ENCODE measurements at places on chromosomes 4 and X.

DNA sequence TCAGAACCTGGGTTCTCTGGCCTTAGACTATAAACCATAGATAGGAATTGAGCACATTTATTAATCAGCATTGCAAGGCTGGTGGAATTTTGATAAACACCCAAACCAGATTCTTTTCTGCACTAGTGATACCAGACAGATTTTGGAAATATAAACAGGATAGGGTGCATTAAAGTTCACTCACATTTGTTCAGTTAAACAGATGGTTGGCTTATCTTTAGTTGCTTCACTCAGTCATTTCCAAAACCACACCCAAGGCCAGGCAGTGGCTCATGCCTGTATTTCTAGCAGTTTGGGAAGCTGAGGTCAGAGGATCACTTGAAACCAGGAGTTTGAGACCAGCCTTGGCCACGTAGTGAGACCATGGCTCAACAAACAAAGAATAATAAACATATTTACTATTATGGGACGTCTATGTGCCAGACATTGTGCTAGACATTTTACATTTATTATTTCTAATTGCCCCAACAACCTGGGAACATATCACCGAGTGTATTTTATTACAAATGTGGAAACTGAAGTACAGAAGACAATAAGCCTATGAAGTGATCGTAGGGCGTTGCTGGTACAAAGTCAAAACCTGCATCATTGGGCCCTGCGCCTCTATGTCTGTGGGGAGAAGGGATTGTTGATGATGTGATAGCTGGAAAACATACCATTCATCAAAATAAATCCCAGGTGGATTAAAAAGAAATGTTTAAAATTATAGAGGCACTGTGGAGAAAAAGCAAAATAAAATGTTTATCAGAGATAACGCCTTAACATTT lies 15.0 kb downstream of the ADD1 start:
- no peak for DNase-seq

- no peak for DNase-seq
Observed at GRCh38 chr4:138406876-138407275, 164.7 kb upstream of the SLC7A11 start.

DNA sequence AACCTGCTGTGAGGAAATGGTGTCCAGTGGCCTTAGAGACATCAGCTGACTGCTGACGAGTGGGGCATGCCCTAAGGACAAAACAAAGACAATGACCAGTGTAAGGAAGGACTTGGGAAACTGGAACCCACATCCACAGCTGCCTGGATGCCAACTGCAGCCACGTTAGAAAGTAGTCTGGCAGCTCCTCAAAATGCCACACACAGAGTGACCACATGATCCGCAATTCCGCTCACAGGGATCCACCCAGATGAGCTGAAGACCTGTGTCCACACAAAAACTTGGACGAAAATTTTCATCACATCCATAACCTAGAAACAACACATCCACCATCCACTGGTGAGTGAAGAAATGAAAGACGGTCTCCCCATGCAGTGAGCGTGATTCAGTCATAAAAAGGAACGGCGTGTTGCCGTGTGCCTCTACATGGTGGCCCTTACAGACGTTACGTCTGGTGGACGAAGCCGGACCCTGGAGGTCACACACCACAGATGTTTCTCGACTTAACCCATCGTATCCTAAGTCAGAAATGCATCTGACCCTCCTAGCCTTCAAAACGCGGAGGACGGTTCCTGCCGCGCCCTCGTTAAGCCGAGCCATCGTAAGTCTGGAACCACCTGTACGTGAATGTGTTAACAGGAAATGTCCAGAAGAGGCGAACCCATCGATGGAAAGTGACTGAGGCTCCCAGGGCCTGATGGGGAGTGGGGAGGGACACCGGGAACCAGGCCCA lies 40.6 kb upstream of the MXD4 start:
- DNase-seq: no peak

DNA sequence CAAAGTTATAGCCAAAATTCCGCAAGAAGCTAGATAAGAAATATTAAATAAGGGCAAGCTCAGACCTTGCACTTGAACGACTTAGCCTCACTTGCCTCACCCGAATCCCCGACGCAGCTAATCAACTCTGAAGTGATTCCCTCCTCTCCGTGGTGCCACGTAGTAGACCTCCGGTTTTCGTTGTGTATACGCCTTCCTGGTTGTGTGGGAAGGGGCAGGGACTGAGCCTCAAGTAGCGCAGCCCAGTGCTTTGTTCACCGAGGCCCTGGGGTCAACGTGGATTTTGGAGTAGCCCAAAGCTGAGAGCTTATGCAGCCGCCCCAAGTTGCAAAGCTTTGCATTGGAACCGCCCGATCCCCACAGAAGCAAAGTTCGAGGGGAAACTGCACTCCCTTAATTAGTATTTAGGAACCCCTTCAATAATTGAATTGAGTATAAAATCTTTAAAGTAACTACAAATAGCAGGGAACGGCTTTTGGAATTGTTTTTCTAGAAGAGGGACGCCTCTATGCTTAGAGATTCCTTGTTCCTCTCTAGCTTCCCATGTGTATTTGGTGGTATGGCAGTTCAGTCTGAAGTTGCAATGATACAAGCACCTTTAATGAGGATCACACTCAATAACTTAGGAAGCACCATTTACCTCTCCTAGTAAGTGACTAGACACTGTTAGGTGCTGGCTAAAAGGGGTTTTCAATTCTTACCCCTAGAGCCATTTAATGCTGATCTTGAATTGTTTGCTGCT lies 55.7 kb downstream of the LINC00632 start:
- DNase-seq: no peak

GRCh38 chrX:73447311-73447794 lies 500 bp downstream of the CDX4 start:
- no peak for DNase-seq

DNA sequence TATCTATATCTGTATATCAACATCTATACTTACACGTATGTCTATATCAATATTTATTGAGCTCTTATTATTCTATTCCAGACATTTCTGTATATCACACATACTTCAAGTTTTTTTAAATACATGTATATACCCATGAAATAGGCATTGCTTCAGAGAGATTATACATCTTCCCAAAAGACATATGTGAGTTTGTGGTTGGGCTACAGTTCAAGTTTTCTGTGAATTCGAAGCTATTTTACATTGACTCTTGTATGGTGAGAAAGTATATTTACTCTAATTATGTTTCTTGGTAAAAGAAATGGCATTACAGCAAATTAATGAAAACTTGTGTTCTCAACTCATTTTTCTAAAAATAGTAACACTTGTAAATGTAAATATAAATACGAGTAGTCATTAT lies 46.8 kb upstream of the CTSO start:
- no peak for DNase-seq

DNA sequence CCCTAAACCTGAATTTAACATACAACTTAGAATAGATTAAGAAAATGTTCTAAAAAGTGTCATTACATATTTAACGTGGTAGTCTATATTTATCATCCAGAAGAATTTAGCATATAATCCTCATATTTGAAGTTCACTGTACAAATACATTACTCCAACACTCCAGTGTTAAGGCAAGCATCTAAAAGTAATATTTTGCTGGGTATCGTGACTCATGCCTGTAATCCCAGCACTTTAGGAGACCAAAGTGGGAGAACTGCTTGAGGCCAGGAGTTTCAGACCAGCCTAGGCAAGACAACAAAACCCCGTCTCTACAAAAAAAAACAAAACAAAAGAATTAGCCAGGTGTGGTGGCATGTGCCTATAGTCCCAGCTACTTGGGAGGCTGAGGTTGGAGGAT lies 24.8 kb downstream of the LRBA start:
- DNase-seq: no peak

- DNase-seq: no peak
Observed at GRCh38 chrX:71941145-71941544, 30.5 kb downstream of the NHSL2 start.

DNA sequence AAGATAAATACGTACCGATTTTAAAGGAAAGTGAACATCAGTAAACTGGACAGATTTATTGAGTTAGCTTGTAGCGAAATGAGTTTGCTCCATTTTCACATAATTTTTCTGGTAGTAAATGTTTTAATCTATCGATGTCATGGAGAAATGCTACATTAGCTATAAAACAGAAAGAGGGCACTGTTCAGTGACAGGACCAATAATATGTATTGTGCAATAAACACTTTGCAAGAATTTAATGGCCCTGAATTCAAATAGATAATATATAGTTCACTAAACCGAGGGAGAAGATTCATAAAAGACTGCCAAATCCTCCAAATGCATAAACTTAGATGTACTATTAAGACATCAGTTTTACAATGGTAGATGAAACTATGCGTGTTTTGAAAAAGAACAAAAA lies 516.3 kb downstream of the ADGRL3 start:
- DNase-seq: no peak

DNA sequence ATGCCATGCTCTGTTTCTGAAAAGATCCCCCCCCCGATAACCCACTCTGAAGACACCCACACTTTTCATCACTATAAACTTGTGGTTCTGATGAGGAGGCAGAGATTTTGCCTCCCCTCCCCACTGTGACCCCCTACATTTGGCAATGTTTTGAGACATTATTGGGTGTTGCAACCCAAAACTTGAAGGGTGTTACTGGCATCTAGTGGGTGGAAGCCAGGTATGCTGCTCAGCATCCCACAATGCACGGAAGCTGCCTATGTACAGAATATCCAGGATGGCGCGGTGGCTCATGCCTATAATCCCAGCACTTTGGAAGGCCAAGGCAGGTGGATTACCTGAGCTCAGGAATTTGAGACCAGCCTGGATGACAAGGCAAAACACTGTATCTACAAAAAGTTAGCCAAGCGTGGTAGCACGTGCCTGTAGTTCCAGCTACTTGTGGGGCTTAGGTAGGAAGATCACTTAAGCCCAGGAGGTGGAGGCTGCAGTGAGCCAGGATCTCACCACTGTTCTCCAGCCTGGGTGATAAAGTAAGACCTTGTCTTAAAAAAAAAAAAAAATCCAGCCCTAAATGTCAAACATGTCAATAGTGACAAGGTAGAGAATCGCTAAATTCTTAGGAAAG lies 87.3 kb downstream of the SCD5 start:
- DNase-seq: no peak

DNA sequence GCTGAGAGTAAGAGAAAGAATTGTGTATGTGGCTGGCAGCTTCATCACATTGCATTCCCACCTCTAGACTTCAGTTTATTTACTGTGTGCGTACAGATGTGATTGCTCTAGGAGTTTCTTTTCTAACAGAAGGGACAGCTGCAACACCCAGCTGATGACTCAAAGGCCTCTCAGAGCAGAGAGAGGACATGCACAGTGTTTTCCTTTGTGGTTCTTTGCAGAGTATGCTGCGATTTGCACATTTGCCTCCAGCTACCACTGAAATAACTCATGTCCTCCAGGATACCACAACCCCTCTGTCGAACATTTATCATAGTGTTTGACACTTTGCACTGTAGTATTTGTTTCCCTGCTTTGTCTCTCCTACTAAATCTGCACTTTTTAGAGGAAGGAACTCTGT lies 294.1 kb downstream of the STIM2 start:
- DNase-seq: no peak

DNA sequence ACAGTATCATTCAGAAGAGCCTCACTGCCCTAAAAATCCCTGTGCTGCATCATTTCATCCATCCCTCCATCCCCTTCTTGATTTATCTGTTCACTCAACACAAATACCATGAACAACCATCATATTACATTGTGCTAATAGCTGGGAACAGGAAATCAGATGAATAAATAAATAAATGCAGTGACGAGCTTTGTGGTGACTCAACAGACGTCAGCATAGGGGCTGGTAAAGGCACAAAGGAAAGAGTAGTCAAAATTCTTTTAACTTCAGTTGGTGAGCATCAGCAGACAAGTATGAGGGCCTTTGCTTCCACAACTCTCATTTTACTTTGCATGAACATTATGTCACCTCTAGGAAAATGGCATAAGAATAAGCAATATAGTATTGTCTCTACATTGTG lies 65.5 kb downstream of the EDNRA start:
- DNase-seq: no peak

- no peak for DNase-seq
Observed at GRCh38 chrX:14015294-14015693, 14.4 kb downstream of the GEMIN8 start.

DNA sequence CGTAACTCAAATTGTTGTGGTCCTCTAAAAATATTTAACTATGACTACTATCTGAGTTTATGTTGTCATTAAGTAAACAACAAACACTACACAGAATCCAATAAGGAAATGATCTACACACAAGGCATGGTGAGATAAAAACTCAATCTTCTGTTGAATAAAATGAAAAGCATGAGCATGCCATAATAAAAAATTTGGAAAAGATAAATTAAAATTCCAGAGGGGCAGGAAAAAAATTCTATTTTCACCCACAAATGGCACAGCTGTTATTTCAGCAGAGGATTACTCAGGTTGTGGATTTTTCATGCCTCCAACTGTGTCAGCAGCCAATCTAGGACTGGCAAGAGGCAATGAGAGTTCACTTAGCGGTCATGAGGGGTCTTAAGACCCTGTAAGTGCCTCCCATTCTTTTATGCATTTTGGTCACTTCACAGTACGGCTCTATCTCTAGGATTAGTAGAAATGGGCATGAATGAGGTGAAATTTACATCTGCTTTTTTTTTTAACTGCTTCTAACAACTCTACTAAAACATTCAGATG lies 639.8 kb upstream of the DIPK2B start:
- DNase-seq: no peak

DNA sequence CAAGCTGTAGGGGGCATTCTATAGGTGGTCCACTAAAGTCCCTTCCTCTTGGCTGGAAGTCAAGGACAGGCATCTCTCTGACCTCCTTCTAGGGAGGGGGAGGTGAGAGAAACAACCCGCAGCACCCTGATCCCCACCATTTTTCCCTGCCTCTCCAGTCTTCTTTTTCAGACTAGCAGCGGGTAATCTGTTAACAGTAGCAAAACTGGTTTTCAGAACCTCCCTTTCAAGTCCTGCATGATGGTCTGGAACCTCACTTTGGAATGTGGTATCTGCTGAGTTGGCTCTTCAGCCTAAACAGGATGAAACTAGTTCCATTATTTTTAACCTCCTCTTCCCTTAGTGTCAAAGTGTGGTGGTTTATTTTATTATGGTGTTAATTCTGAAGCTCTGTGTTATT lies 196.0 kb downstream of the NWD2 start:
- no peak for DNase-seq

GRCh38 chrX:153032397-153033118 lies 23.7 kb upstream of the PNMA3 start:
- DNase-seq: peak; percentile 19

DNA sequence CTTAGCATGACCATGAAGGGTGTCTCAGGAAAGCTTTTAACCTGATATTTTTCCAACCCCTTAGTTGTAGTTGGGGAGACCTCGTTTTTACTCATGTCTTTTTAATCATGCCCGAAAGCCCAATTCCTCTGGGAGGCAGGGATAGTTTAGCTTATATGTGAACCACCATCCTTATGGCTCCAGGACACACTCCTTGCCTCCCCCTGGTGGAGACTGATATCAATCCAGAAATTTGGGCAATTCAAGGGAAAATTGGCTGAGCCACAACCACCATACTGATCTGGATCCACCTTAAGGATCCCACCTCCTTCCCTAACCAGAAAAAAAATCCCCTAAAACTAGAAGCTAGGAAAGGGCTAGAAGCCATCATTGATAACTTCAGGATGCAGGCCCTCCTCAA lies 13.4 kb upstream of the COL25A1 start:
- no peak for DNase-seq

Data from NCI-H2227 treated with DMSO at 0.1 percent for 48 hours (cell line).